ENCODE measurements at places on chromosomes 2 and 18.

- DNase-seq, result no peak
Observed at GRCh38 chr2:100756704-100757103, 63.2 kb upstream of the NPAS2 start.

DNA sequence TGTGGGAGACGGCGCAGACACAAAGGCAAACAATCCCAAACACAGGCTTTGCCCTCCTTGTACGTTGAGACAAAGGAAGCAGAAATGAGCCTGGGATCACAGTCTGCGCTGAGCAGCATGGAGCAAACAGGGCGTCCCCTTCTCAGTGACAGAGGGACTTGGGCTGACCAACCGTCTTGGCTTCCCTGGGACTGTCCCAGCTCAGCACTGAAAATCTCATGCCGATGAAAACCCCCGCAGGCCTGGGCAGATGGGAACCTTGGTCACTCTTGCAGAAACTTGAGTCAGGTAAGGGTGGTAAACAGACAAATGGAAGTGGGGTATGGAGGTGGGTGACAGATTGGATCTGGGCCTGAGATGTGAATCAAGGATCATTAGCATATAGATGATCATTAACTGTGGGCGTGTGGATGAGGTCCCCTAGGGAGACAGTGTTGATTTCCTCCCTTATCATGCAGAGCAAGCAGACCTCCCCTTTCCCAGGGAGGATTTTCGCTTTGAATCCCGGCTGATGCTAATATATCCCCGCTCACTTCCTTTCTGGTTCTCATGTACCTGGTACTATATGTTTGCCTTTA, 19.1 kb upstream of the SH3BP4 start:
- DNase-seq, result no peak

DNA sequence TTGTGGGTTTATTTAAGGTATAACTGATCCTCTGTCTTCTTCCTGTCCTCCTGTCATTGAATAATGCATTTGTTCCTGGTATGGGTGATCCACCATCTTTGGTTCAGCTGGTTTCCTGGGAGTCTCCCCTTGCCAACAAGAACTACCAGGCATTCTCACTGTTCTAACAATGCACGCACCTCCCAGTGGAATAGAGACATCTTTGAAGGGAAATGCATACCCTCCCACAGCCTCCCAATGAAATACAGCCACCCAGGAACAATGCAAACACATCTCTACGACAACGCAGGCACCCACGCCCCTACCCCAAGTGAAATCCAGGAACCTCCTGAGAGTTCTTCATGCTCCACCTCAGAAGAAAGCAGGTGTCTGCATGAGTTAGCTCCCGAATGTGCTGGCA, 318.0 kb downstream of the SOX11 start:
- no peak for DNase-seq

GRCh38 chr2:137444970-137445369, 519.3 kb upstream of the HNMT start:
- DNase-seq, result no peak

DNA sequence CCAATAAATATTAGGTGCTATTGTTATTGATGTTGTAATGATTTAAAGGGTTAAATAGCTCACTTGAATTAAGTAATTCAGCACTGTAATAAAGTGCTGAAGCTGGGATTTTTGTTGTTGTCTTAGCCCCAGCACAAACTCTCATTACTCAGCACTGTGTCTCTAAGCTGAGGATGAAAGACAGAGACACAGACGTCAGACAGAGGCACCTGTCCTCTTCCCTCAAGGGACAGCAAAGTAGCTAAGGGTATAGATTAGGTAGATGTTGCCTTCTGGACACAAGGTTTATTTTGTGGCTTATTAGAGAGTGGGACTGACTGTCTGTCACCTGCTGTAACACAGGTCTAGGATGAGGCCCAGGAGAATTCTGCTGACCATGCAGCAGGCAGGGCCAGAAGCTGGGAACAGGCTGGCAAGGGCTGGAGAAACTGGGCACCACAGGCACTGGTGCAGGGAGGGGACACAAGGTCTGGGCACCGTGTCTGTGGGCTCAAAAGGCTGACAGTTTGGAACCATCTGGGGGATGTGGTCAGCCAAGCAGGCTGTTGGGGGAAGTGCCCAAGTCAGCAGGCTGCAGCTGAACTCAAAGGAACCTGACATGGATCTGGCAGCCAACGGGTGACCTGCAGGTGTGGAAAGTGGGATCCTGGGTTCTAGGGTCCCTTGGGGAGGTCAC, 20.0 kb upstream of the PTPN4 start:
- no peak for DNase-seq

- DNase-seq, result no peak
Observed at GRCh38 chr2:30224151-30224550, 7.2 kb upstream of the LBH start.

- DNase-seq, result no peak
Observed at GRCh38 chr2:217705461-217705860, 297.3 kb downstream of the TNS1 start.

DNA sequence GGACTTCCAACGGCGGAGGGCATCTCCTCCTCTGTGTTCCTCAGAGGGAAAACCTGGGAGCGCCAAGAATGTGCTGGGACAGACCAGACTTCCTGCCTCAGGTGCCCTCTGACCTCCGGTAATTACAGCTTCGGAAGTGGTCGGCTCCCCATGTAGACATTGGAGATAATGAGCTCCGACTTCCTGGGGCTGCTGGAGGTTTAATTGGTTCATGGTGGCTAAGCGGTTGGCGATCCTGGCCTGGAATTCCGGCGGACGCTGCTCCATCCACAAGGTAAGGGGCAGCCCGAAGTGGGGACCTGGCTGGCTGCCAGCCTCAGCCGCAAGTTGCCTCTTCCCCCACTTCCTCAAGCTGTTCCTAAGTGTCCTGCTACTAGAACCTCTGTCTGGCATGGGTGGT, 83.2 kb upstream of the EPC2 start:
- no peak for DNase-seq

DNA sequence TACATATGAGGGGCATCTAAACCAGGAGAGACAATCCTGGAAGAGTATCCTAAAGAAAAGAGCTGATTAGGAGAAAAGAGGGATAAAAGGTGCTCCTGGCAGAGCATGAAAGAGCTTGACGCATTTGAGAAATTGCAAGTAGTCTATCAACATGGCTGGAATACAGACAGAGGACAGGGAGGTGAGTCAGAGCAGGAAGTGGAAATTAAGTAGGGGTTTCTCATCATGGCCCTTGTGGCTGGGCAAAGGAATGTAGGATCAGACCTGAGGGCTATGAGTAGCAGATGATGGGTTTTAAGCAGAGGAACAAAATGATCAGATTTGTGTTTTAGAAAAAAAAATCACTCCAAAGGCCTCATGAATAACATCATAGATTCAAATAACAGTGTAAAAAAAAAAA, 49.2 kb upstream of the UGP2 start:
- no peak for DNase-seq

- no peak for DNase-seq
Observed at GRCh38 chr18:38023871-38024270, 458.3 kb upstream of the CELF4 start.

GRCh38 chr2:173238831-173239230, 115.8 kb upstream of the CDCA7 start:
- DNase-seq, result no peak

DNA sequence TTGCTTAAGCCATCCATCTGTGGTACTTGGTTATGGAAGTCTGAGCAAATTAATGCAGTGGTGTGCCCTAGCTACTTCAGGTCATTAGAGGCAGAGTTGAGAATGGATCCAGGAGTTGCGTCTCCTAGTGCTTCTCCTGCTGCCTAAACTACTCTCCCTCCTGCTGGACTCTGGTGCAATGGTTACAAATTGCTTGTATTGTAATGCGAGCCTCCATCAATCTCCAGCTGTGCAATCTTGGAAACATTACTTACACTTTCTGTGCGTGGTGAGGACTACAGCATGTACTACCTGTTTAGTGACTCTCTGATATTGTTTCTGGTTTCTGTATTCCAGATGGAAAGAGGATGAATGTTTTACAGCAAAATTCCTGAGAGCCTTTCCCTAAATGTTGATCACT, 119.0 kb upstream of the CYRIA start:
- DNase-seq, result no peak

- DNase-seq, result no peak
Observed at GRCh38 chr2:184598002-184598315, 370 bp upstream of the ZNF804A start.

GRCh38 chr2:151306621-151307020, 17.2 kb upstream of the NMI start:
- no peak for DNase-seq

GRCh38 chr2:60552851-60553494, 481 bp downstream of the BCL11A start:
- DNase-seq, result no peak

DNA sequence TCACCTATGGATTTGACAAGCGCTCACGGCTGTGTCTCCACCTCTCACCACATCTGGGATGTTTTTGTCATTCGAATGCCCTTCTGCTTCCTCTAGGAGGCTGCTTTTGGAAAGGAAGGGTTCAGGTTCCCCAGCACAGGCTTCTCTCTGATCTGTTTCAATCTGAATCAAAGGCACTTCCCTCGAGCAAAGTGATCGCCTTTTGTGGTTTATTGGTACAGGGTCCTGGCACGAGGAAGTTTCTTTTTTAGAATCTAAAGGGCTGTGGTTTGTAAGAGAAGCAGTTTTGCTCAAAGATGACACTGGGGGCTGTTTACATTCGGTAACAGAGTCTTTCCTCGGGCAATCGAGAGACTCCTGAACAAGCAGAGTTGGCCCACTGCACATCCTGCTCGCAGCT, 145.0 kb downstream of the DAW1 start:
- no peak for DNase-seq

- DNase-seq, result no peak
Observed at GRCh38 chr2:85961053-85961452, 72.3 kb upstream of the ST3GAL5 start.

DNA sequence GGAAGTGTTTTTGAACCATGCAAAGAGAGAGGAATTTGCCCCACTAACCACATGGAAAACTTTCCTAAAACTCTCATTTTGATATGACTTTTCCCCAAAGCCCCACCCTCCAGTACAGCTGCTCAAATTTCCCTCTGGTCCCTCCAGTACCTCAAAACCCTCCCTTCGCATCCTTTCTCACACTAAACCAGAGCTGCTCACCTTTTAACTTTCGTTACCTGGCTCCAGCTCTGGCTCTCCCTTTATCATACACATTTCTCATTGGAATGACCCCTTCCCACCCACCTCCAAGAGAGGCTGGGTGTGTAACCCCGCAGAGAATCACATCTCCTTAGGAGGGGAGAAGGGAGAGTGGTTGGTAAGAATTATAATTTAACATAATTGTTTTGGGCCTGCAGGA, 86.8 kb upstream of the NDUFV2 start:
- no peak for DNase-seq

- DNase-seq, result no peak
Observed at GRCh38 chr2:124325667-124326440, 300.8 kb downstream of the CNTNAP5 start.

DNA sequence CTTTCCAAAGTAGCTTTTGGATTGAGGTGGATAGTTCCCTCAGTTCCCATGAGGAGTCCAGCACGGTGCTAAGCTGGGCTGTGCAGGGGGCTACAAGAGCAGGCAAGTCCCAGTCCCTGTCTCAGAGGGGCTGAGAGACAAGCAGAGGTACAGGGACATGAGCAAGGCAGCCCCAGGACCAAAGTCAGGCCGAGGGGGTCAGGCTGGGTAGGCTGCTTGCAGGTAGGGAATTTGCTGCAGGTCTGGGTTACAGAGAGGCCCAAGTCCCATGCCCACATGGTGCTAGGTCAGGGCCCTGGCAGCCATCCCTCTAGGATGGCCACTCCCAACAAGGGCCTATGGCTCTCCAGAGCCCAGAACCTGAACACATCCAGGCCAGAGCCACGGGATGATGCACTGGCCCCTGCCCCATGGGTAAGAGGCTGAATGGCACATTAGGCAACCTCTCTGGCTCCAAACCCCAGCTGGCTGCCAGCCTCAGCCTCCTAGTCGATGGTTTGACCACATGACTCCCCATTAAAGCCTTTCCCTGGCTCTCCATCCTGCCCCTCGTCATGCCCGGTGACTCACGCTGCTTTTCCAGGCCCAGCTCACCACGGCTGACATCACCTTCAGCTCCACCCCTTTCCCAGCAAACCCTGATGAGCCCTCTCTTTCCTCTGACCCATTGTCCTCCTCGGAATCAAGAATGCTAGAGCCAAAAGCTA, 83.7 kb downstream of the SDC1 start:
- DNase-seq, result no peak

DNA sequence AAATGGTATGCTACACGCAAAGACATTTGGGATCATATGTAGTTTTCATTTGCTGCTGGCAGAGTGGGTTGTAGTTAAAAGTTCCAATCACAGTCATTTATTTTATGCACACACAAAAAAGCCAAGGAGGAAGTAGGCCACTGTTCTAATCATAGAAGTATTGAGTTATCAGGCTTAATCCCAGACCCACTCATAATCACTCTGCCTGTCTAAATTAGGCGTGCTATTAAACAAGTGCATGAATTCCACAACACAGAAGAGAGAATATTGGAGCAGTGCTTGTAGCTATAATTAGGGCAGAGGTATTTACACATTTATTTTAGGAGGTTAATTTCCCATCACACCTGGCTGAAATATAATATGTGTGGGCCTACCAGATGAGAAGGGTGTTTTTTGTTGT, 65.7 kb upstream of the FIGN start:
- DNase-seq, result no peak

DNA sequence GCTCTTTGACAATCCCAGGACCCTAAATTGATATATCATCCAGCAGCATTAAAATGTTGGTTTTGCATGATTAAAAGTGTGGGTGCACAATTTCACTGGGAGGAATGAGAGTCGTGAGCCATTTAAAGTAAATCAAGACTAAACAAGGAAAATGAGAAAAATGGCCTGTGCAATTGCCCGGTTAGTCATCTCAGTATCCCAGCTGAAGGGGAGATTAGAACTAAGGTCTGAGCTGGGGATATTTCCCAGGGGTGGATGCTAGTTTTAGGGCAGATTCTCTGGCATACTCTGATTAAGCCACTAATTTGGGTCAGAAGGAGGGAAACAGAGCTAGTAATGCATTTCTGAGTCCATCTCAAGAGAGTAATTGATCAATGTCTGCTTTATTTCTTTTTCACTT, 177.2 kb downstream of the EN1 start:
- no peak for DNase-seq

DNA sequence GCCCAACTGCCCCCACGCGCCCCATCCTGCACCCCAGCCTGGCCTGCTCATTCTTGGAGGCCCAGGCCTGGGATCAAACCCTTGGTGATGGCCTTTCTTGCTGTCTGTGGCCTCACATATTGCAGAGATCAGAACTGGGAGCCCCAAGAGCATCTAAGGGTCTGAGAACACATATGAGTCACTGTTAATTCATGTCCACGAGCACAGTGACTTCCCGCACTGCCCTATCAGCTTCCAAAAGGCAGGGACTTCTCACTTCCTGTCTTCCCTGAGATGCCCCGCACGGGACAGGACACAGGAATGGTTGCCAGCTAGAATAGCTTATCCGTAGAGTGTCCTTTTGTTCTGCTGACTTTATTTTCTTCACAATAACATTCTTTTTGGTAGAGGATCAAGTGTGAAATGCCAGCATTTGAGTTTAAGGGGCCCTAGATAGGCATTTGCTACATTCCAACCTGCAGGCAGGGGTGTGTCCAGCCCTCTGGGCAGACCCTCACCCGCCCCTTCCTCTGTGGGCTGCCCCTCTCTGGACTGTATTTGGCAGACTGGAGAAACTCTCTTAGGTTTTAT, 21.1 kb upstream of the CELF4 start:
- DNase-seq, result no peak
